Neural progenitor cell (in vitro differentiated cells): ENCODE measurements at places on chromosomes 1 and 21. TPM values are rescaled to one million over a fixed set of nuclear protein-coding genes. Genes with fewer than 3 reads are reported as not detected.

DNA sequence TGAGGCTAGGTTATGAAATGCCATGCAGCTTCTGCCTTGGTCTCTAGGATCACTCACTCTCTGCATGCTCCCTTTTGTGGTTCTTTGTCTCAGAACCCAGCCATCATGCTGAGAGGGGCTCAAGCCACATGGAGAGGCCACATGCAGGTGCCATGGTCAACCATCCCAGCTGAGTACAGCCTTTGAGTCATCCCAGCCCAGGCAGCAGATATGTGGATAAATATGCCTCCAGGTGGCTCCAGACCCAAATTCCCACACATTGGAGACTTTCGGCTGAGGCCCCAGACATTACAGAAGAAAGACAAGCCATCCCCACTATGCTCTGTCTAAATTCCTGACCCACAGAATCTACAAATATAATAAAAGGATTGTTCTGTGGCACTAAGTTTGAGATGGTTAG lies 102.0 kb downstream of the LHX9 start:
- no peak for DNase-seq

DNA sequence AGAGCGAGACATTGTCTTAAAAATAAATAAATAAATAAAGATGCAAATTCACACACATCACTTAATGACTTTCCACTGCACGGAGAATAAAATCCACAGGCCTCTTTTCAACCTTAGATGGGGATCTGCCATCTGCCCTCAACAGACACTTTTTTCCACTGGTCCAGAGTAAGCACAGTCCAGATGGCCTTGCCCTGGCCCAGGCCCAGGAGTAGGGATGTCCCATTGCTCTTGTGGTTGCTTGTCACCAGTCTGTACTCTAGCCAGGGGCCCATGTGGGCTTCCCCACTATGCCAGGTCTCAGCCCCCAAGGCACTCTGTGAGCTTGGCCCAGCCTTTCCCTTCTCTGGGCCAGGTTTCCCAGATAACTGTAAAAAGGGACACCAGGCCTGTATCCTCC lies 17.4 kb downstream of the PLOD1 start:
- DNase-seq: no peak

Gene ADCY10
- not detected in 2 replicates for total RNA-seq

DNA sequence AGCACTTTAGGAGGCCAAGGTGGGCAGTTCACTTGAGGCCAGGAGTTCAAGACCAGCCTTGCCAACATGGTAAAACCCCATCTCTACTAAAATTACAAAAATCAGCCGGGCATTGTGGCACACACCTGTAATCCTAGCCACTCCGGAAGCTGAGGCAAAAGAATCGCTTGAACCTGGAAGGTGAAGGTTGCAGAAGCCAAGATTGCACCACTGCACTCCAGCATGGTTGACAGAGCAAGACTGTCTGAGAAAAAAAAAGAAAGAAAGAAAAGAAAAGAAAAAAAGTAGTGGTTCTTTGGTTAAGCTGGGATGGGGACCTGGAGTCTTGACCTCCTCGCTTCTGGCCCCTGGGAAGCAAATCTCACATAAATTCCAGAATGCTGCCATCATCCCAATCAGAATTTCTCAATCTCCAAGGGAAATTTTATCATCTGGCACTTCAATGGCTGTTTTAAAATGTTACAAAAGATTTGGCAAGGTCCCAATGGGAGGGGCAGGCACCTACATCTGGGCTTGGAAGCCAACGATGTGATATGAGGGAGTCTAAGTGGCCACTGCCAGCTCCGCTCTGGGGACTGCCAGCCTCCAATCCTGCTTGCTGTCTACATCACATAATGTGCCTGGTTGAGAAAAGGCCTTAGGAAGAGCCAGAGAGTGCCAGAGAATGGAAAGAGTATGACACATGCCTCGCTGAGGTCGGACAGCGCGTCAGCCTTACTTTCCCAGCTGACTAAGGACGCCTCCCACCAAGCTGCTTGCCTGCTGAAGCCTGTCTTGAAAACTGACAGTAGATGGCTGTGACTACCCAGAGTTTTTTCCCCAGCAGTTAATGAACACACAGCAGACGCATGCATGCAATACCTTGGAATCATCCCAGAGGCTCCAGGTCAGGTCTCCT lies 42.1 kb upstream of the SRP9 start:
- DNase-seq: peak; percentile 23

Gene AMY1C
- not detected in 2 replicates for total RNA-seq

Gene SLFNL1
- 0.19 TPM in 1 of 2 replicates, not detected in the other for total RNA-seq

GRCh38 chr1:236090741-236091147 lies 25.9 kb upstream of the NID1 start:
- no peak for DNase-seq

DNA sequence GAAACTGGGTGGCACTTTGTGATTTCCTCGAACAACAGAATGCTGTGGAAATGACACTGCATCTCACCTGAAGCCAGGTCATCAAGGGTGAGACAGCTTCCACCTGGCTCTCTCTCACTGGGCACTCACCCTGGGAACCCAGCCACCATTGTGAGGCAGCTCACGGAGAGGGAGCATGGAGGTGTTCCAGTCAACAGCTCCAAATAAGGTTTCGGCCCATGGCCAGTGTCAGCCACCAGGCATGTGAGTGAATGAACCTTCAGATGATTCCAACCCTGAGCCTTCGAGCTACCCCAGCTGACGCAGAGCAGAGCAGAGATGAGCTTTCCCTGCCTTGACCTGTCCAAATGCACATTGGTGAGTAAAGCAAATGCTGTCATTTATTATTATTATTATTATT lies 58.1 kb downstream of the SYDE2 start:
- DNase-seq: no peak

DNA sequence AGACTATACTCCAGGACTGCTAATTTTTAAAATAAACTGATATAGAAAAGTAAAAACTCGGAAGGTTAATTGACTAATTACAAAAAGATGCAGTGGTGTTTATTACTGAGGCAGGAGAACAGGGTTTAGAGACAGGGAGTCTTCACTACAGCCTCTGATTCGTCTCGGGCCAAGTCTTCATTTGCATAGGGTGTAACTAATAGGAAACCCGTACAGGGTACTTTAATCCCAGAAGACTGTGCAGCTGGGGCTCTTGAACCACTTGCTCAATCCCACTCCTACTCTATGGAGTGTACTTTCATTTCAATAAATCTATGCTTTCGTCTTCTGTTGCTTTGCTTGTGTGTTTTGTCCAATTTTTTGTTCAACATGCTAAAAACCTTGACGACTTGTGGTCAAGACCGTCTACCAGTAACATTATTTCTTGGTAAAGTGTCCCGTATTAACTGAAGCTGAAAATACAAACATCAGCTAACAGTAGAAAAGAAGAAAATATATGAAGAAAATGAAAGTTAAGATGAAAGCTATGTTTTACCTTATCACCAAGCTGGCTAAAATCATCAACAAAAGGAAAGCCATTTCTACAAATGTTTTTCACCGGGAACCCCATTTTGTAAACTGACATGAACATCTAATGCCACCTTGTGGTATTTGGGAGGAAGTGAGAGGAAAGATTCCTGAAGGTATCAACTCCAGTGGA lies 8.0 kb downstream of the SDHB start:
- DNase-seq: peak; percentile 68

DNA sequence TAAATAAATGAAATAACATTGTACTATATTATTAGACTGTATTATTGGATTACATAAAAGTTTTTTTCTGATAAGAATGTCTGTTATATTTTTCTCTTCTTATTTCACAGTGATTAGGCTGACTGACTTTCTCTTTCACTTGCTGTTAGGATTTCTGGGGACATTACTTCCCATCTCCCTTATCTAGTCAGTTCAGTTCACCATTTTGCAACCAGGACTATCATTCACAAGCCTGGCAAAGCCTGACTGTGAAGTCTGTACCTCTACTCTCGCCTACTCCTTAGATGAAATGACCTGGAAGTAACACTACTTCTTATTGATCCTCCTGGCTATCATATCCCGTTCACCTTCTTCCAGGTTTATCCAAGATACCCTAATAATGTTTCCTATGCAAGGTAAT lies 676.6 kb downstream of the USP25 start:
- DNase-seq: no peak

DNA sequence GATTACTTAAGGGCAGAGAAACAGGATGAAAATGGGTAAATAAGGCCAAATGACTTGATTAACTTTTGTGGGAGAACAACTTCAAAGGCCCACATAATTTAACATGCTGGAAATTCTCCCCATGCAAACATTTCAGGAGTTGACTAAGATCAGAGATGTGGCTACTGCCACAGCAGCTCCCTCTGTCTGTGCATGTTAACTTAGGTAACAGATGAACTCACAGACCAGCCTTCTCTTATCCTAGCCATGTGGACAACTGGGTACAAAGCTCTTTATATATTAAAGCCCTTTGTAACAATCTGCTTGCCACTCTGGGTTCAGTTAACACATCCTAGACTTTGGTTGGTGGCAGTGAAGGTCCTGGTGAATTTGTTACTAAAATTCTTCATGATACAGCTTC lies 33.2 kb downstream of the BEND5 start:
- DNase-seq: no peak

GRCh38 chr1:108947871-108948525 lies 15.3 kb downstream of the CLCC1 start:
- DNase-seq: no peak

DNA sequence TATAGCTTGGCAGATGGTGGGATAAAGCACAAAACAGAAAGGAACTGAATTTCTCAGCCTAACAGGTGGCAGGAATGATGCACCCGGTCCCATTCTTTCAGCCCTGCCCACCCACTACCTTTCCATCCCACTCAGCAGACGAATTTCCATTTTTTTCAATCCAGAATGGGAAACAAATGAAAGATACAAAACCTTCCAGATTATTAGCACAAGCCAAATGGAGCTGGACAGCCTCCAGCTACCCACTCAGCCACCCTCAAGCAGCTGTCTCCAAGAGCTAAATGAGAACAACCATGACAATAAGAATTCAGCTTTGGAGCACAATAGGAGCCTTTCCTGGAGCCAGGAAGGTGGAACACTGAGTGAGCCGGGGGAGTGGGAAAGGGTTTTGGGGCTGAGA lies 96.3 kb upstream of the ST6GALNAC5 start:
- no peak for DNase-seq

DNA sequence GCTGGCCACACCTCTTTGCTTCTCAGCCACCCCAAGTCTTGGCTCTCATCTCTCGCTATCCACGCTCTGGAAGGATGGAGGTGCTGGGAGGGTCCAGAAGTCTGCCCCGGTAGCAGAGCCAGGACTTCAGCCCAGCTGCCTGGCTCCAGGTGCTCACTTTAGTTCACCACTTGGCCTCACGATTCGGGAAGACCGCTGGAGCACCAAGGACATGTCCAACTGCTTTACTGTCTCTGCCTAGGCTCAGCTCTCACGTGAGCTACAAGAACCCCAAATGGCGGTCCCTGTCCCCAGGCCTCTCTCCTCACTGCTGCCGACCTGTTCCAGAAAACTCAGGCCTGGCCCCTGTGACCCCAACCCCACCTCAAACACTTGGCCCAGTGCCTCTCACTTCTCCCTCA lies 3.4 kb downstream of the TRIM11 start:
- DNase-seq: no peak

DNA sequence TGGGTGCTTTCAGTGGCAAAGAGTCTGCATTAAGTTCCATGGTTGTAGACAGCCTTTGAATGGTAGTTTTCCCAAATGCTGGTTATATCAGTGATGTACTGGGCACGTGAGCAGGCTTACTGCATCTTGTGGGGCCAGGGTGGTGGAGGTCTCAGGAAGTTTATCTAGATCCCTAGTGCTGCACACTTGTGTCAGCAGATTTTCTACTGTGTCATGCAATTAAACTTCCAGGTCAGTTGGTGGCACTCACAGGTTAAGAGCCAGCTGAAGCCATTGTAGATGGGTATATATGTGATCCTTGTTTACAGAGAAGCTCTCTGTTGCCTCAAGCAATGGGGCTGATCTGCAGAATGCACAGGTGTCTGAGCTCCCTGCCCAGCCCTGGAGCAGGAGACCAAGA lies 33.0 kb downstream of the FOXJ3 start:
- no peak for DNase-seq
